ENCODE measurements at places on chromosomes 7 and 10.

DNA sequence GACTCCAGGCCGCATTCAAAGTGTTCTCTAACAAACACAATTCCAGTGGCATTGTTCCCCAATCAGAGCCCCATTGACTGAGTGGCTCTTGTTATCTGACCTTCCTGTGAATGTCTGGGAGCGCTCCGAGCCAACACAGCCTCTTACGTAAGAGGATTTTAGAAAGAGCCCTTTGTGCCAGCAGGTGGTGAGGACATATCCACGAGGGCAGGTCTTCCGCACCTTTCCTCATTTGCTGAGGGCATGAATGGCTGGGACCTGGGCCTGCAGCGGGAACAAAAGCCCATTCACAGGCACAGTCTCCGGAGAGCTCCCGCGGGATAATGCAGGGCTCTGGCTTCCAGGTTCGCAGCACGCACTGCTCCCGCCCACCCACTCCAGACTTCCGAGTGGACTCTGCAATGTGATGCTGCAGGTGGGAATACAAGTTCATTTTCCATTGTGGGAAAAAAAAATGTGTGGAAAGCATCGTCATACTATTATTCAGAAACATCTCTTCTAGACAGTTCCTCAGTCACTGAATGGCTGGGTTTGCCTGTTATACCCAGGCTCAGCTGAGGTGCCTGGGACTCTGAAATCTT lies 295.0 kb upstream of the IGFBP3 start:
- DNase-seq: no peak

GRCh38 chr10:96188421-96188820 lies 58.3 kb downstream of the ZNF518A start:
- no peak for DNase-seq

- no peak for DNase-seq
Observed at GRCh38 chr7:2843711-2844152, 376 bp downstream of the GNA12 start.

DNA sequence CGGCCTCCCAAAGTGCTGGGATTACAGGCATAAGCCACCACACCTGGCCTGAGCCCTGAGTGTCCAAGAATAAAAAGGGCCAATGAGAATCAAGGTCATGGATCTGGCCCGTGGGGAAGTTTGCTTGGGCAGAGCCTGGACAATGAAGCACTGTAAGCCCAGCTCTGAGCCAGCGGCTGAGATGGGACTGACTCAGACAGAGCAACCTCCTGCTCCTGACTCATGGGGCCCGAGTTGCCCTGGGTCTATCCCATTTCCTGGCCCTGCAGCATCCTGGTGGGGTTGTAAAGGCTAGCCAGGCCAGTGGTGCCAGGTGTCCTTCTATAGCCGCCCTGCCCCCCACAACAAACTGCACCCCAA lies 5.2 kb upstream of the MYH16 start:
- DNase-seq: no peak

GRCh38 chr10:57891201-57892006 lies 376.3 kb downstream of the IPMK start:
- DNase-seq: no peak

Measured in NCI-H446 (cell line).